ENCODE measurements at places on chromosomes 5 and 9. TPM values are rescaled to one million over a fixed set of nuclear protein-coding genes. Genes with fewer than 3 reads are reported as not detected.

DNA sequence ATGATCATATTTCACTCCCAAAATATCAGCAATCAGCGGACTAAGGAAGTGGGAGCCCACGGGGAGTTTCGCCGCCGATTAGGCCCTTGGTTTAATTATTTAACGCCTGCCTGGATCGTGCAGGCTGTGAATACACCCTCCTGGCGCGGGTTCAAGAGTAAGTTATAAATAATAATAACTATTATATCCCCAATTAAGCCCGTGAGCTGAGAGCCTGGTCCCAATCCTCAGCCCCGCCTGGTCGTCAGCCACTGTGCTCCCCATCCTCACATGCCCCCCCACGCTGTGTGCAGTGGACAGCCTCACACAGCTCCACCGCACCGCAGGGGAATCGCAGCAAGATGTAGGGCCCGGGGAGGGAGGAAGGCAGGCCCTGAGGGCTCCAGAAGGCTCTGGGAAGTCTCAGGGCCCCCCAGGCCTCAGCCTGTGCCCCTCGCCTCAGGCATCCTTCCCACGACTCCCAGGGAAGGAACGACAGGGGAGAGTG is 10.8 kb upstream of the PRRX2 start:
- no peak for DNase-seq

- no peak for DNase-seq
Observed at GRCh38 chr5:135047347-135047695, 13.3 kb upstream of the PITX1 start.

The TLX3 gene
- total RNA-seq = not detected

GRCh38 chr5:1294835-1295649 is at the start of gene TERT:
Gene TERT, minus strand, starts transcription at chr5:1295068. Its CDS starts 79 bp downstream, at chr5:1294989.
- DNase-seq = no peak

The GZMA gene
- total RNA-seq = 2.6 TPM

DNA sequence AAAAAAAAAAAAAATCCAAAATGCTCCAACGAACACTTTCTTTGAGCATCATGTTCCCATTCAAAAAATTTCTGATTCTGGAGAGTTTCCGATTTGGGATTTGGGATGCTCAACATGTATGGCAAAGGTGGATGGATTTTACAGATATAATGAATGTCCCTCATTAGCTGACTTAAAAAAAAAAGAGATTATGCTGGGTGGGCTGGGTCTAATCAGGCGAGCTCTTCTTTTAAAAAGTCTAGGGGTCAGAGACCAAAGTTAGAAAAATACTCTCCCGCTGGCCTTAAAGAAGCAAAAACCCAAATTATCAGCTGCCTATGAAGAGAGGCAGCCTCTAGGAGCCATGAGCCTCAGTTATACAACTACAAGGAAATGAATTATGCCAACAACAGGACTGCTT is 15.2 kb upstream of the CTNNAL1 start:
- DNase-seq = no peak
